ENCODE measurements at places on chromosomes 2 and 18. TPM values are rescaled to one million over a fixed set of nuclear protein-coding genes. Genes with fewer than 3 reads are reported as not detected.

Gene ANKRD23
- total RNA-seq, result 3.4 TPM

DNA sequence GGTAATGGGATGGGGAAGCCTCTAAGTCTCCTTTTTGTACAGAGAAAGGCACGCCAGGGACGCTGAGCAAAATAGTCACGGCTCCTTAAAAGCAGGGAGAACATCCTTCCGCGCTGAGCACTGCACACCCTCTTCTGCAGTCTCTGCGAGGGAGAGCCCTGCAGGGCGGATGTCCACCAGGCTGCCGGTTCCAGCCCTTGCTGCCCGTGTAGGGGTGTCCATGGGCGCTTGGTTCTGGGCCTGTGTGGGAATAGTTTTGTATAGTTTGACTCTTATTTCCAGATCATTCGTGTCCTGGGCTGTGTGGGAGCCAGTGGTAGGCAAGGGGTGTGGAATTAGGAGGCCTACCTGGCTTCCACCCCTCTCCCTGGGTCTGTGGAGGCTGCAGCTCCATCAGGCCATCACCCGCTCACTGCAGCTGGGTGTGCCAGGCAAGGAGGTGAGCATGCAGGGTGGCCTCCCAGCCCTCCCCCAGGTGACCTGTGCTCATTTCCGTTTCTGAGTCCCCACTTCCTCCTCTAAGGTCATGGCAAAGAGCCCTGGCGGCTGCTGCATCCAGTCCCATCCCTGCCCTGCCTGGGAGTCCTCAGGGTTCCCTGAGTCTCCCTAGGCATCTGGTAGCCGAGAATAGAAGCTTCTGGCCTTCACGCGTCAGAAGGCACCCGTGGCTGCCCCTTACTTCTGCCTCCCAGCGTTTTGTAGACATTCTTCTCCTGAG lies 202.6 kb downstream of the LDLRAD4 start:
- peak; percentile 59 for DNase-seq
- no peak overlapping the region for H3K4me3 ChIP-seq
- H3K27ac ChIP-seq, result no peak overlapping the region
- no peaks in the 10 kb centered on the region for H3K27me3 ChIP-seq

- no peaks in the 10 kb centered on the region for H3K4me1 ChIP-seq
- no peaks in the 10 kb centered on the region for H3K27me3 ChIP-seq
- no peak for DNase-seq
- H3K4me3 ChIP-seq, result no peak overlapping the region
These were observed 43.3 kb downstream of the PLB1 start for GRCh38 chr2:28539118-28539541.

- no peaks in the 10 kb centered on the region for H3K27me3 ChIP-seq
- H3K27ac ChIP-seq, result no peak overlapping the region
- peaks cover 78% of the 10 kb centered on the region for H3K4me1 ChIP-seq
- DNase-seq, result no peak
These were observed 11.5 kb downstream of the ITGA6 start for GRCh38 chr2:172438741-172439508.

Gene ERFE
- total RNA-seq, result 0.38 TPM

Gene GALNT14
- total RNA-seq, result 1.3 TPM

GRCh38 chr2:23712756-23713151 lies 214.2 kb downstream of the ATAD2B start:
- no peak overlapping the region for H3K4me3 ChIP-seq
- H3K4me1 ChIP-seq, result no peaks in the 10 kb centered on the region
- H3K27ac ChIP-seq, result no peak overlapping the region
- H3K36me3 ChIP-seq, result peaks cover 12% of the 10 kb centered on the region
- H3K27me3 ChIP-seq, result no peaks in the 10 kb centered on the region
- no peak for DNase-seq

Gene UGT1A10
- total RNA-seq, result 0.09 TPM

GRCh38 chr2:177799531-177799930 lies 273.0 kb downstream of the PDE11A start:
- no peak overlapping the region for H3K27ac ChIP-seq
- DNase-seq, result peak; percentile 33
- H3K4me3 ChIP-seq, result no peak overlapping the region
- no peaks in the 10 kb centered on the region for H3K36me3 ChIP-seq
- no peaks in the 10 kb centered on the region for H3K4me1 ChIP-seq

Gene SNTG2
- total RNA-seq, result 0.33 TPM

Gene FRZB
- 2.5 TPM for total RNA-seq

DNA sequence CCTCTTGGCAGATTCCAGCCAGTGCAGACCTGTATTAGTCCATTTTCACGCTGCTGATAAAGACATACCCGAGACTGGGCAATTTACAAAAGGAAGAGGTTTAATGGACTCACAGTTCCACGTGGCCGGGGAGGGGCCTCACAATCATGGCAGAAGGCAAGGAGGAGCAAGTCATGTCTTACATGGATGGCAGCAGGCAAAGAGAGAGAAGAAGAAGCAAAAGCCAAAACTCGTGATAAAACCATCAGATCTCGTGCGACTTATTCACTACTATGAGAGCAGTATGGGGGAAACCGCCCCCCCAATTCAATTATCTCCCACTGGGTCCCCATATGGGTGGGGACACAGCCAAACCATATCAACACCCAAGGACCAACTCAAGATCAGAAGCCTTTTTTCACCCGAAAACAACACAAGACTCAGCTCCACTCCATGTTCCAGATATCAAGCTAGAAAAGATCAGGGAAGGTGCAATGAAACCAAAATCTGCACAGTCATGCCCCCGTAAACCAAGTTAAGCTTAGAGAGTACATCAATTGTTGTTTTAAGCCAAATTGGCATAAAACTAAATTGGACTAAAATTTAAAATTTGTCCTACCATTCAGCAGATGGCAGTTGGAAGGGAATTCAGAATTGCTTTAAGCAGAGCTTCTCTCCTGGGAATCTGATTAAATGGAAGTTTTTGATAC lies 55.6 kb upstream of the FAM124B start:
- H3K27ac ChIP-seq, result no peak overlapping the region
- no peaks in the 10 kb centered on the region for H3K27me3 ChIP-seq

GRCh38 chr18:66325251-66325650 lies 278.6 kb downstream of the CDH19 start:
- H3K36me3 ChIP-seq, result no peaks in the 10 kb centered on the region
- no peak overlapping the region for H3K4me3 ChIP-seq
- no peak for DNase-seq
- no peak overlapping the region for H3K27ac ChIP-seq
- H3K27me3 ChIP-seq, result no peaks in the 10 kb centered on the region

DNA sequence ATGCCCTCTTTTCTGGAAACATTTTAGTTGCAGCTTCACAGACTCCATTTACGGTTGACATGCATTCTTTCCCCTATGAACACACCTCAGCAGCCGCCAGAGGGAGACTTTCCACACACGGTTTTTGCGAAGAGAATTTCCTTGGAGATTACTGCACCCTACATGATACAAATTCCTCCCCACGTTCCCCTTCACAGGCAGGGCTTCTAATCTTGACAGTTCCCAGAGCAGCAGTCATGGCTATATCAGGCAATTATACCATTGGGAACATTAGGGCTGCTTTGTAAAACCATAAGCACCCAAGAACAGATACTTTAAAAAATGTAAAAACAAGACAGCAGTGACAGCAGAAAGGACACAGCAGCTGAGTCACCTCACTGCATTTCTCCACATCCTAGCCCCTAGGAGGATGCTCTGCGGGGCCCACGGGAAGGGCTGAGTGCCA lies 253.8 kb downstream of the TGIF1 start:
- peak; percentile 48 for DNase-seq
- no peak overlapping the region for H3K4me3 ChIP-seq
- no peak overlapping the region for H3K27ac ChIP-seq

Gene ZNF532
- 11.6 TPM for total RNA-seq

GRCh38 chr2:210456571-210456970 lies 20.0 kb downstream of the LANCL1 start:
- no peak for DNase-seq
- no peaks in the 10 kb centered on the region for H3K4me1 ChIP-seq
- H3K27me3 ChIP-seq, result no peaks in the 10 kb centered on the region
- peaks cover 49% of the 10 kb centered on the region for H3K36me3 ChIP-seq
- H3K27ac ChIP-seq, result no peak overlapping the region
- no peak overlapping the region for H3K4me3 ChIP-seq

Measured in thymus (tissue), 14 donors.